Activated CD8-positive, alpha-beta memory T cell treated with anti-CD3 and anti-CD28 coated beads for 1 hour (primary cell): ENCODE measurements at places on chromosomes 4 and X.

- DNase-seq = no peak
Measured at GRCh38 chr4:118905566-118905965, 16.9 kb downstream of the SYNPO2 start.

DNA sequence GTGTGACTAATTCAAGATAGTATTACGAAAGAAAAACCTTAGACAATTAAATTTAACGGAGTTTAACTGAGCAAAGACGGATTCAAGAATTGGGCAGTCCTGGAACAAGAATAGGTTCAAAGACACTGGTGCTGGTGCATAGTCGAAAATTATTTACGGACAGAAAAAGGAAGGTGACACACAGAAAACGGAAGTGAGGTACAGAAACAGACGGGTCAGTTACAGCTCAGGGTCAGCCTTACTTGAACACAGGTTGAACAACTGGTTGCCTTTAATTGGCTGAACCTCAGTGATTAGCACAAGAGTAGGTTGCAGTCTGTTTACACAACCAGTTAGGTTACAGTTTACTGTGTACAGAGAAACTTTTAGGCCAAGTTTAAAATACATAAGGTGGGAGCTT lies 31.5 kb downstream of the KLHL8 start:
- DNase-seq = no peak

DNA sequence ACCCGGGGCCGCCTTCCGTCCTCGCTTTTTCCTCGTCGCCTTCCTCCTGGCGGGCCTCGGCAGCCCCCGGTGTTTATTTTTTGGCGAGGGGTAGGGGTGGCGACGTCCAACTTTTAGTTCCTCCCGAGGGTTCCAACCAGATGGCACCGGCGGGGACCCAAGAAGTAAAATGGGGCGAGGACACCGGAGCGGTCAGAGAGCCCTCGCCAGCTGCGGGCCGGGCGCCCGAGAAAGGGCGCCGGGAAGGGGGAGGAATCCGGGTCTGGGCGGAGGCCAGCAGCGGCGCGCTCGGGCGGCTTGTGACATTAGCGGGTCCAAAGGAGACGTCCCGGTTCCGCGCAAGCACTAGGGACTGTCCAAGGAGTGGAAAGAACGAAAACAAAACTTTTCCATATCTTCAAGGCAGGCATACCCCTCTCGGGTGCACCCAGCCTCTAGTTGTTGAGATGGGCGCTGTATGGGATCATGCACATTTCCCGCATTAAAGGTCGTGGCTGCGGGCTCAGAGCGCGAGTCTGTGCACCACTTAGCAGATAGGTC lies 691 bp upstream of the USP46 start:
- no peak for DNase-seq

DNA sequence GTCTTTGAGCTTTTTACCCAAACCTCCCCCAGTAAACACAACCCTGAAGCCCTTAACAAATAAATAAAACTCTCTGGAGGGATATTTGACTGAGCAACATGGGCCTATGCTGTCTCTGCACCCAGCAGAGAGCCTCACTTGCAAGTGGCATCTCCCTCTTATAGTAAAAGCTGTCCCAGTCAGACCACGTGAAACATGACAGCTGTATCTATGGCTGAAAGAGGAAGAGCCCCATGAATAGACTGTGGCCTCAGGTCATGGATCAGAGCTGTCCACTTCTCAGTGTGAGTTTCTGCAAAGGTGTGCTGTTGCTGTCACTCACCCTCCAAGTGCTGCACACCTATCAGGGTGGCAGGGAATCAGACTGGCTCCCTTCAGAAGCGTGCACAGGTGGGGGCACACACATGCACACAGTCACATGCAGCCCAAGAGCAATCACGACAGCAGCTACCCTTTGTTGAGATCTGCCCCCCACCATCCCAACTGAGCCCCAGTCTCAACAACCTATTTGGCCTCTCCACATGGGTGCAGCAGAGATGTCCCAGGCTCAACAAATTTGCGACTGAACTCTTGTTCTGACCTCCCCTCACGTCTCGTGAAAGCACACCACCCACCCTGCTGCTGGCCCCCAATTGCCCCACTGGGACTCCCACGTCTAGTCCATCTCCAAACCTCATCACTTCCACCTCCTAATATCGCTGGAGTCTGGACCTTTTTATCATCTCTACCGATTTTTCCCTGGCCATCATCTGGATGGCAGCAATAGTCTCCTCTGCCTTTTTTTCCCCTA lies 45.6 kb downstream of the NAT8L start:
- DNase-seq = no peak

- no peak for DNase-seq
Measured at GRCh38 chr4:175424111-175424510, 388.0 kb downstream of the GPM6A start.

DNA sequence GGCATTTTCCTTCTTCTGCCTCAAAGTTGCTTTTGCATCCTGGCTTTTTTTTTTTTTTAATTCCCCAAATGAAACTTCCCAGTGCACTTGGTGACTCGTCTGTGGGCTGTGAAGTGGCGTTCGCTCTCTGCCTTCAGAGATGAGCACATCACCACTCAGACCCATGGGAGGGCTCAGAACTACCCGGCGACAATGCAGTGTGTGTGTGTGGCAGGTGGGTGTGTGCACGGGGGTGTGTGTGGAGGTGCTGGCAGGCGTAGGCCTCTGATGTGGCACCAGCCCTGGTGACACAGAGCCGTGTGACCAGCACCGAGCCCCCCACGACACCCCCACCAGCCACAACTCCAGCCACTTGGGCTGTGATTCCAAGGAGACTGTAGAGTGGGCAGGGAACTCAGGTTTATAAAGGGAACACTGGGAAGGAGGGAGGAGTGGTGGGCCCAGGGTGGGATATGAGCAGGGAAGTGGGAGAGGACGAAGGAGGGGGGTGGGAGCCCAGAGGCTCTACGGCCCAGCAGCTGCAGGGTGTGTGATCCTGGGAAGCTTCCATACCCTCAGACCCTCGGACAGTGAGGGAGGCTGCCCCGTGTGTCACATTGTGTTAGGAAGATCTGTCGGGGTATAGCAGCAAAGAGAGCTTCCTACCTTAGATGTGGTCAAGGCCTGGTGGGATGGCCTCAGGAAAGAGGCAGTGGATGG lies 6.0 kb upstream of the WFS1 start:
- DNase-seq = no peak

DNA sequence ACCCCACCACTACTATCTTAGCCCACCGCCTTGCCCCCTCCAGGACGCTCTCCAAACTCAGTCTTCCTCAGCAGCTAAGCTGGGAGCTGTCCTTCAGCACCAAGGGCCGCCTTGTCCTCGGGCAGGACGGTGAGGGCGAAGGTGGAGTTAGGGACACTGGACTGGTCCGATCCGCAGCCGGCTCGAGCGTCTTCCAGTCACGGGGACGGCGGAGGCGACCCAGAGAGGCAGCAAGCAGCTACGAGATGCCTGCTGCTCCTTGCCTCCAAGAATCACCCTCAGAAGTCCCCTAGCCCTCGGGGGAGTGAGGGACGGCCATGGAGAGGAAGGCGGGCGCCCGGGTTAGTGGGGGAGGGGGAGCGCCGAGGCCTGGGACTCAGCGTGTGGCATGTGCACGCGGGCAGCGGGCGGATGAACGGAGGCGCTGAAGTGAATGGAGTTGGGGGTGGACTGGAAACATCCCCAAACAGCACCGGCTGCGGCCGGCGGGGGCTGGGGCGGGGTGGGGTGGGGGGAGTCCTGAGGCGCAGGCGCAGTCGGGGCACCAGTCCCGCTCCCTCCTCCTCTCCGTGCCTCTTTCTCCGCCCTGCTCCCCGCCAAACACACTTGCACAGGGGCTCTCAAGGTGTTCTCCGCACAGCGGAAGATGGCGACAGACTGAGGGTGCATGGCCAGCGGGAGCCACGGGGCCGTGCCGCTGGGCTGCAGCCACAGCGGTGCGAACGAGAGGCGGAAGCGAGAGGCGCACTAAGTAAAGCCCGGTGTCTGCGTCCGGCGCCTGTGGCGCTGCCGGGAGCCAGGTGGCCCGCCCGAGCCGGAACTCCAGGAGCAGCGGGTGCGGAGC lies at the start of gene NALF2:
TSS of gene NALF2 (plus strand) at position 545 of the 844 bp plus-strand sequence. CDS start 957 bp downstream, outside the sequence.
- no peak for DNase-seq
